ENCODE measurements at places on chromosomes 3 and 15.

- no peak for DNase-seq
Observed at GRCh38 chr3:58697561-58697960, 31.0 kb upstream of the FAM3D start.

GRCh38 chr3:106282943-106283342 is 414.1 kb upstream of the CBLB start:
- no peak for DNase-seq

DNA sequence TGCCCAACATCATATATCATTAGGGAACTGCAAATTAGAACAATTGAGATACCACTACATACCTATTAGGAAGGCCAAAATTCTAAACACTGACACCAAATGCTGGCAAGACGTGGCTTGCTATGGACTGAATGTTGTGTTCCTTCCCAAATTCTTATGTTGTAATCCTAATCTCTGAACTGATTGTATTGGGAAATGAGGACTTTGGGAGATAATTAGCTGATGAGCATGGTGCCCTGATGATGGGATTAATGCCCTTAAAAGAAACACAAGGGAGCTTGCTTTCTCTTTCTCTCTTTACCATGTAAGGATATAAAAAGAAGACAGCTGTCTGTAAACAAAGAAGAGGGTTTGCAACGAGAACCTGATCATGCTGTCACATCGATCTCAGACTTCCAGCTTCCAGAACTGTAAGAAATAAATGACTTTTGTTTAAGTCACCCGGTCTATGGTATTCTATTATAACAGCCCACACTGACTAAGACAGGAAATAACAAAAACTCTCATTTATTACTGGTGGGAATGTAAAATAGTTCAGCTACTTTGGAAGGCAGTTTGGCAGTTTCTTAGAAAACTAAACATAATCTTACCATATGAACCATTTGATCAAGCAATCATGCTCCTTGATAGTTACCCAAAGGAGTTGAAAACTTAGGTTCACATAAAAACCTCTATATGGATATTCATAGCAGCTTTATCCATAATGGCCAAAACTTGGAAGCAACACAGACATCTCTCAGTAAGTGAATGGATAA is 458.3 kb upstream of the CBLB start:
- DNase-seq, result no peak

DNA sequence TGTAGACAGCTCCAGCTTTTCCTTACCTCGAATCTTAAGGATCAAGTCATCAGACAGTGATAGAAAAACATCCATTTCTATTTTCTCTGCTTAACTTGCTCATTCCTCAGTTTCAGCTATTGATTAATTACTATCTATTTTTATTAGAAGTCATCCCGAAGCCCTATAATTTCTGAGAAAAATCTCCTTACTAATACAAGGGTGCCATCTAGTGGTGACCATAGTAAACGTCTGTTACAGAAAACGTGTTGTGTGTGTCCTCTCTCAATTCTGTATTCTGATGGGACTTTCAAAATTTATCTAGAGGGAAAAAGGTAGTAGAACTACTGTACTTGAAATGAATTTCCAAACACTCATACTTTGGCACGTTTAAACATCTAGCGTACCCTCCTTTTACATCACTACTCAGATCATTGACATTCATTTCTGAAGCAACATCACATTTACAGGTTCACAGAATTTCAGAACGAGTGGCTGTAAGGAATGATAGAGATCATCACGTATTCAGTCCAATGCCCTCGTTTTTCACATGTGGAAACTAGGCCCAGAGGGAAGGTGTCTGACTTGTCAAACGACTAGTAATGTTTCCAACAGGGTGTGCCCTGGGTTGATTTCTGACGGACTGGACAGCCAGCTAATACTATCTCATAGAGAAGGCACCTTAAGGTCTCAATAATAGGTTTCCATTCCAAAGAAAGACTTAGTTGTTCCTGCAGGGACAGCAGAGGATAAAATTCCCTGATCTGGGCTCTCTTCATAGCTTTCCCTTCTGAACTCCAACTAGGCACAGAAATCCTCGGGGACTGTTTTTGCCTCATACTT is 25.6 kb downstream of the HACD2 start:
- peak; percentile 63 for DNase-seq

- DNase-seq, result no peak
Observed at GRCh38 chr3:39109086-39109485, 1.6 kb downstream of the TTC21A start.

GRCh38 chr3:24591661-24592555 is 97.3 kb upstream of the THRB start:
- DNase-seq, result no peak

GRCh38 chr15:88331291-88331690 is 74.8 kb upstream of the NTRK3 start:
- DNase-seq, result peak; percentile 5

DNA sequence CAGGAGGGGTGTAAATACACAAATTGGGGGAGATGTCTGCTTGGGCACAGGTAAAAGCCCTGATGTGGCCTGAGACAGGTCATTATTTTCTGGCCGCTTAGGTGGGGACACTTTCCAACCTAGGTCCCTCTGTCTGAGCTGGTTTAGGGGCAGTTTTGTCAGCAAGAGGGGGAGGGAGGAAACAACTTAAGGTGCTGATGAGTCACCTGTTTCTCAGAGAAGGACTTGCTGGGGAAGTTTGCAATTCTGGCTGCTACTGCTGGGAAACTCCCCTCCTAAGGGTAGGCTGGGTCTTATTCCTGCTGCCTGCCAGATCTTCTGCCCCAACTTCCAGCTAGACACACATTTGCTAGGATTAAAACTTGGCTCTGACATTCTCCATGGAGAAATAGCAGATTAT is 4.8 kb upstream of the RHOV start:
- peak; percentile 19 for DNase-seq

DNA sequence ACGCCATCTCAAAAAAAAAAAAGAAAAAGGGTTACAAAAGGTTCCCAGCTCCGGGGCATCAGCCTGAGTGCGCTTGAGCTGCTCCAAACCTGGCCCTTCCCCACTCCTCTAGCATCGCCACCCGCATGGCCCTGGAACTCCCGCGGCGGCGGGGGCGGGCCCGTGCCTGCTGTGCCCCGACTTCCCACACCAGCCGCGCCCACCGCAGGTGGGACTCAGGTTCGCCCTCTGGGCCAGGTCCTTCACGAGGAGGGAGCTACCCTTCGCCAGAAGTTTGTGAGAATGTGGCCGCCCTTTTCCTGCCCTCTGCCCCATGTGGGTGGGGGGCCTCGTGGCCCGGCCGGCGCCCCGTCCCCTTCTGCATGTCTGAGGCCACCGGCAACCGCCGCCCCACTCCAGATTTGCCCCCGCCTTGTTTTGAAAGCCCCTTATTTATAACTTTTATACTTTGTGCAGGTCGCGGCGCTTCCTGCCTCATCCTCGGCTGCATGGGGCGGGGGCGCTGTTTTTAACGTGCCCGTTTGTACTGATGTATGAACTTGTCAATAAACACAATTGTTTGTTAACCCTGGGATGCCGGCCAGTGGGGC is 507 bp upstream of the JMJD7 start:
- DNase-seq, result no peak

GRCh38 chr15:39330061-39330460 is 250.8 kb upstream of the THBS1 start:
- no peak for DNase-seq

- no peak for DNase-seq
Observed at GRCh38 chr3:61354604-61355003, 103.4 kb upstream of the FHIT start.

GRCh38 chr3:156151824-156152428 is 31.5 kb downstream of the KCNAB1 start:
- peak; percentile 54 for DNase-seq

DNA sequence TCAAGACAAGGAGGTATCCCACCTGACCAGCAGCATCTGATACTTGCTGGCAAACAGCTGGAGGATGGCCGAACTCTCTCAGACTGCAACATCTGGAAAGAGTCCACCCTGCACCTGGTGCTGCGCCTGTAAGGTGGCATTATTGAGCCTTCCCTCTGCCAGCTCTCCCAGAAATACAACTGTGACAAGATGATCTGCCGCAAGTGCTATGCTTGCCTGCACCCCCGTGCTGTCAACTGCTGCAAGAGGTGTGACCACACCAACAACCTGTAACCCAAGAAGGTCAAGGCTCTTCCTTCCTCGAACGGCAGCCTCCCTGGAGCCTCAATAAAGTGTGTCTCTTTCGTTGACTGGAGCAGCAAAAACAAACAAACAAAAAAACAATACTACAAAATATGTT is 2.2 kb upstream of the SLC4A7 start:
- DNase-seq, result no peak

DNA sequence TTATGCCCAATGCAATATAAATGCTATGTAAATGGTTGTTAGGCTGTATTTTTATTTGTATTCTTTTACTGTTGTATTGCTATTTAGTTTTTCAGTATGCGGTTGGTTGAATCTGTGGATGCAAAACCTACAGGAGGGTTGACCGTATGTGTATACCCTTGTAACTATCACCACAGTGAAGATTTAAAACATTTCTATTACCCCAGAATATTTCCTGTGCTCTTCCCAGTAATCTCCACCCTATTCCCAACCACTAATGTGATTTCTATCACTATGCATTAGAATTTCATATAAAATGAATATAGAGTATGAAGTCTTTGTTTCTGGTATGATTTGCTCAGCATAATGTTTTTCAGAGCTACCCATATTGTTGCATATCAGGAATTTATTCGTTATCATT is 705.0 kb downstream of the MECOM start:
- no peak for DNase-seq

DNA sequence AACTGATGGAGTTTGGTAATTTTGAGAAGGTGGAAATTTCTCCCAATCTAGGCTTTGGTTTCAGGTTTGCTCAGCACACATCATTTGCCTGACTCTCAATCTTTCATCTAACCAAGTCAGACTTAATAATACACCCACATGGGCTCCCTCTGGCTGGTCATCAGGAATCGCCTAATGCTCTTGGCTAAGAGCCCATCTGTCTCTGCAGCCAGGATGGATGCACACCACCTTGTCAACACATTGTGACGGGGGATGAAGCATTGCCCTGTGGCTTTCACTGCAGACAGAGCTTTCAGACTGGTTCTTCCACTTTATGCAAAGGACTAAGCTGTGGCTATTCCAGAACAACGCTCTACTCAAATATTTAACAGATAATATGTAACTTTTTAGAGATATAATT is 3.0 kb upstream of the HDGFL3 start:
- DNase-seq, result no peak

GRCh38 chr3:50126287-50127211 is 28.6 kb upstream of the SEMA3F start:
- no peak for DNase-seq

- DNase-seq, result peak; percentile 52
Observed at GRCh38 chr3:109532257-109533216, 195.2 kb upstream of the DPPA4 start.

GRCh38 chr15:85937661-85938060 is 142.0 kb upstream of the AGBL1 start:
- no peak for DNase-seq

GRCh38 chr3:14298991-14299555 is 103.3 kb upstream of the SLC6A6 start:
- no peak for DNase-seq

DNA sequence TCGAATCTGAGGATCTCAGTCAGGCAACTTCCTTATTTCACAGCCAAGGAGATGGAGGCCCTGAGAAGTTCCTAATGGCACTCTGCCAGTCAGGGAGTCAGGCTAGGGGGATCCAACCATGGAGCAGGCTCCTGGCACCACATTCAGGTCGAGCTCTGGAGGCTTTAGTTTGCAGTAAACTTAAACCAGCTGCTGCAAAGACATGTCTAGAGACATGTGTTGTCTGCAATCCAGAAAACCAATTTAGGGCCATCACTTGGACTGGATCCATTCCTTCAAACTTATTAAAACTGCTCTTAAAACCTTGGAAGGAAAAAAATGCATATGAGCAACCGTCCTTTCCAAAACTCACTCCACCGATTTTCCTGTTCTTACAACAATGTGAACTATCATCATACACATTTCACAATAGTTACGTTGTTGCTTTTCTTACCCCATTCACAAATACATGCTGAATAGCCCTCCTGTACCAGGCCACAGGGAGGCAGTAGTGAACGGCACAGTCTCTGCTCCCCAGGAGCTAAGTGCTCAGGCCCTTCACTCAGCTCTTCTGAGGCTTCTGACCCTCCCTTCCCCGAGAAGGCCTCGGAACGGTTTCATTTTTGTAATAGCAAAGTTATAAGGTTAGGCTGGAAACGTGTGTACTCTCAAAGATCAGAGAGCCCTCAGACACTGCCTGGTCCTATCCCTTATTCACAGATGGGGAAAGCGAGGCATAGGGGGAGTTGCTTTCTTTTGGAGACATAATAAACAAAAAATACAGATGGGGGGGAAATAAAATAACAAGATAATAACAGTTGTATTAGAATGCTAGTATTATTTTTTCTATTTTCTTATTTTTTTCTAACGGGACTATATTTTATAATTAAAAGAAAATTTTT is 20.1 kb downstream of the RFT1 start:
- peak; percentile 49 for DNase-seq

DNA sequence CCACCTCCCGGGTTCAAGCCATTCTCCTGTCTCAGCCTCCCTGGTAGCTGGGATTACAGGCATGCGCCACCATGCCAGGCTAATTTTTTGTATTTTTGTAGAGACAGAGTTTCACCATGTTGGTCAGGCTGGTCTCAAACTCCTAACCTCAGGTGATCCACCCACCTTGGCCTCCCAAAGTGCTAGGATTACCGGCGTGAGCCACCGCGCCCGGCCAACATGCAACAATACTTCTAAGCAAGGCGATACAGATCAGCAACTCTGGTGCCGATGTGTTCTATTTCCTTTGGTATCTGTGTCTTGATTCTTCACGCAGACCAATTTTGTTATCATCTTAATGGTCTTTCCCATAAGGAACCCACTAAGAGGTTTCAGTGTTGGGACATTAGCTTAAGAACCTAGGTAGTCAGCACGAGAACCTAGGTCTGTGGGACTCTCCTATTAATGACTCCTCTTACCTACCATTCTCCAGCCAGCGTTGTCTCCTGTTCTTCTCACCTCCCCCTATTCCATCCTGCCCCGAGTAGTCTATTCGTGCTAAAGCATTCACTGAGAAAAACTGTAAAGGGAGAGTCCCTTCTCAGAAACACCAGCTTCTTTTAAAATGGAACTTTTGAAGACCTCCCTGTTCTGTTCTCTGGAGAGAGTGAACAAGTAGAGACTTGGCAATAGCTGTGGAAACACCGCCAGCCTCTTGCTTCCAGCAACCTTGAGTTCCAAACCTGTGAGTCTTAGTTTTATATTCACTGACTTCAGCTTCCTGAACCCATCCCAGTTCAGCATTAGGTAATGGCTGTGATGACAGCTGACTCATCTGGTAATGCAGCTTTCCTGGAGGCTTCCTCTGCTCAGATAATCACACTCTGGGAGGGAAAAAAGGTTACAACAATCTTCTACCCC is 61.2 kb downstream of the TSC22D2 start:
- DNase-seq, result no peak
